Mucosa of descending colon (tissue), 3 donors: ENCODE measurements at places on chromosomes 4 and X. TPM values are rescaled to one million over a fixed set of nuclear protein-coding genes. Genes with fewer than 3 reads are reported as not detected.
A peak's percentile ranks its signal among the peaks of the same experiment; 100 is the strongest.

The LEF1 gene
- 2.5 TPM for total RNA-seq

DNA sequence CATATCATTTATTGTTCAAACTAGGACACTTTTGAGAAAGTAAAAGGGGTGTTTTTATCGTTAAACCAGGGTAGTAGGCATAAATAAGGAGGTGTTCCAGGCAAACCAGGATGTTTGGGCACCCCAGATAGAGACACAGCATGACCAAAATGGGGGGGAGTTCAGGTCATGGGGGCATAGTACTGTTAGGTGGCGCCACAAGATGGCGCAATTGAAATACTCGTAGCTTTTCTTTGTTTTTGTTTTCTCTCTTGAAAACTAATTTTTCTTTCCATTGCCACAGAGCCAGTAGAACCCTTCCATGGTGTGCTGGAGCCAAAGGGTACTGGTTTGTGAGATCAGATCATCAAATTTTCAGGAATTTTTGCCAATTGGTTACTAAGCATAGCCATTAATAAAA is 283.4 kb downstream of the BCOR start:
- peak; percentile 55 for DNase-seq

- no peak for DNase-seq
Observed at GRCh38 chrX:19791562-19791961, 95.8 kb downstream of the SH3KBP1 start.

DNA sequence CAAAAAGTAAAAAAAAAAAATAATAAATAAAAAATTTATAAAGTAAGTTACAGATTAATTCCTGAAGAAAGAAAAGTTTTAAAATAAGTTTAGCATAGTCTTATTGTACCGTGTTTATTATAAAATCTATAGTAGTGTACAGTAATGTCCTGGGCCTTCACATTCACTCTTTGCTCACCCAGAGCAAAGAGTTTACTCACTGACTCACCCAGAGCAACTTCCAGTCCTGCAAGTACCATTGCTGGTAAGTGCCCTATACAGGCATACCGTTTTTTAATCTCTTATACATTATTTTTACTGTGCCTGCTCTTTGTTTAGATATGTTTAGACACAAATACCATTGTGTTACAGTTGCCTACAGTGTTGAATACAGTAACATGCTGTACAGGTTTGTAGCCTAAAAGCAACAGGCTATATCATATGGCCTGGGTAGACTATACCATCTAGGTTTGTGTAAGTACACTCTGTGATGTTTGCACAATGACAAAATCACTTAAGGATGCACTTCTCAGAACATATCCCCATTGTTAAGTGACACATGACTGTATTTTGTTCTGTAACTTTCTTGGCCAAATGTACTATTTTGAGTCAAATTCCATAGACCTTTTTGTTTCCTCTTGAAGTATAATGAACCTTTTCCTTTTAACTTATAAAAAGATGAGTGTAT is 199.0 kb upstream of the NUDT6 start:
- DNase-seq, result no peak

GRCh38 chr4:38062088-38062775 is 102.0 kb downstream of the PTTG2 start:
- peak; percentile 94 for DNase-seq

GRCh38 chr4:123676890-123677229 is 280.3 kb downstream of the SPRY1 start:
- DNase-seq, result no peak

The PCSK1N gene
- total RNA-seq, result 19.7 TPM

- no peak for DNase-seq
Observed at GRCh38 chrX:106863697-106864096, 39.4 kb downstream of the RIPPLY1 start.

The UCP1 gene
- not detected for total RNA-seq

The GAGE12H gene
- total RNA-seq, result not detected

GRCh38 chr4:71187404-71188155 is 151.2 kb upstream of the SLC4A4 start:
- peak; percentile 63 for DNase-seq

GRCh38 chr4:82560853-82561785 is 669 bp downstream of the TMEM150C start:
- DNase-seq, result no peak

- no peak for DNase-seq
Observed at GRCh38 chrX:107721318-107721717, 54.3 kb downstream of the TSC22D3 start.

- DNase-seq, result no peak
Observed at GRCh38 chr4:569958-570667, 6.0 kb downstream of the TMEM271 start.

DNA sequence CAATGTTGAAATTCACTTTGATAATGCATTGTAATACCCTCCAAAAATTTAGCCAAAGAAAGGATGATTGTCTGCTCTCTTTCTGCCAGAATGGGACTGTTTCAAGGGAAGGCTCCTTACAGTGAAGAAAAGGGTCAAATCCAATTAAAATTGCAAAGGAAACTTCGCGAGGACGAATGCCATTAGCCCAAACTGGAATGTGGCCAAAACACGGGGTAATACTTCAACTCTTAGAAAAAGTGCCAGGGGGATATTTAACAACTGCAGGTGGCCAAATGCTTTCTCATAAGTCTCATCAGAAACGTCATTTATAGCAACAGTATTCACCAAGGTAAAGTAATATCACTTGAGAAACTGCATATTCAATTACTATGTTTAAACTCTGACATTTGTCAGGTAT is 29.0 kb downstream of the NKX3-2 start:
- no peak for DNase-seq

The HMX1 gene
- total RNA-seq, result 0.19 TPM

DNA sequence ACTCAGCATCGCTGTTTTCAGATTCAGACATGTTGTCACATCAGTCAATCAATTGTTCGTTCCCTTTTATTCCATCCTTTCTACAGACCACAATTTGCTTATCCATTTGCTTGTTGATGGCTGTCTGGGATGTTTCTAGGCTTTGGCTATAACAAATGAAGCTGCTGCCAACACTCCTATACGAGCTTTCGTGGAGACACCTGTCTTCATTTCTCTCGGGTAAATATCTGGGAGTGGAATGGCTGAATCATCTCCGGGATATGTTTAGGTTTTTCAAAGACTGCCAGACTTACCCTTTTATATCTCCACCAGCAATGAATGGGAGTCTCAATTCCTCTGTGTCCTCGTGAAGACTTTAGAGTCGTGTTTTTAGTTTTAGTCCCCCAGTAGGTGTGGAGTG is 118.9 kb downstream of the SORCS2 start:
- DNase-seq, result no peak

- no peak for DNase-seq
Observed at GRCh38 chr4:183506389-183506735, 1.5 kb downstream of the ING2 start.

DNA sequence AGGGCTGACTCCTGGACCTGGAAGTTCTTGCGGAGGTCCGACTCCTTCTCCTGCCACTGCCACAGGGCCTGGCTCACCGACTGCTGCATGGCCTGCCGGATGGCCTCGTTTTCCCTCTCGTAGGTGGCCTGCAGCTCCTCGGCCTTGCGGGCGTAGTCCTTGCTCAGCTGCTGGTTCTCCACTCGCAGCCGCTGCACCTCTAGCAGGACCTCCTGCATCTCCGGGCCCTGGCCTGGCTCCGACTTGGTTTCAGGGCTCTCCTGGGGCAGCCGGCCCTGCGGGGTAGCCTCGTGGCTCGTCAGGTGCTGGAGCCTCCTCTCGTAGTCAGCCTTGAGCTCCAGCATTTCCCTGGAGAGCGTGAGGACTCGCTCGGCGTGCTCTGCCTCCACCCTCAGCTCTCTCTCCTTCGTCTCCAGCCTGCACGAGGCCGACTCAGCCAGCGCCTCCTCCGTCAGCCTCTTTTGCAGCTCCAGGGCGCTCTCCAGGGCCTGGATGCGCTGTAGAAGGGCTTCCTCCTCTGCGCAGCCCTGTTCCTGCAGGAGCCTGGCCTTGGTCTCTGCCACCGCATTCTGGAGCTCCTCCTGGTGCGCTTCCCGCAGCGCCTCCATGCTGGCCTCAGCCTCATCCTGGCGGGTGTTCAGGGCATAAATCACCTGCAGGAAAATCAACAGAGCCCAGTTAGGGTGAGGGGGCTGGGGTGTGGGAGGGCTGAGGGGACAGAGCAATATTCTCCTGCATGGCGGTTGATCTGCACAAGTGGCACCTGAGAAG is 72.2 kb downstream of the FAM184B start:
- DNase-seq, result no peak

DNA sequence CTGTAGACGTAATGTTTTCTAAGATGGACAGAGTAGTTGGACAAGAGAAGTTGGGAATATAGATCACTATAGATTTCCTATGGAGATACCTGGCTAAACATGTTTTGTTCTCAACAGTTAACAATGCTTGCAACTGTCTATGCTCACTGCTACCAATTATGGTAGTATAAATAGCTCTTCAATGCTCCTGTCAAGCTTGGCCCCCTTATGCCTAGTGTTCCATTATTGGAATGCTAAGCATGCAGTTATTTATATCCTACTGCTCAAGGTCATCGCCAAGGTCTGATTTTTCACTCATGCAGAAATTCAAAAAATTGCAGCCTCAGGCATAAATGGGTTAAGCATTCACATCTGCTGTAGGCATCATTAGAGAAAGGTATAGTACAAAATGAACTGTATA is 519.0 kb downstream of the IL15 start:
- DNase-seq, result no peak

The AGA gene
- 13.7 TPM for total RNA-seq

DNA sequence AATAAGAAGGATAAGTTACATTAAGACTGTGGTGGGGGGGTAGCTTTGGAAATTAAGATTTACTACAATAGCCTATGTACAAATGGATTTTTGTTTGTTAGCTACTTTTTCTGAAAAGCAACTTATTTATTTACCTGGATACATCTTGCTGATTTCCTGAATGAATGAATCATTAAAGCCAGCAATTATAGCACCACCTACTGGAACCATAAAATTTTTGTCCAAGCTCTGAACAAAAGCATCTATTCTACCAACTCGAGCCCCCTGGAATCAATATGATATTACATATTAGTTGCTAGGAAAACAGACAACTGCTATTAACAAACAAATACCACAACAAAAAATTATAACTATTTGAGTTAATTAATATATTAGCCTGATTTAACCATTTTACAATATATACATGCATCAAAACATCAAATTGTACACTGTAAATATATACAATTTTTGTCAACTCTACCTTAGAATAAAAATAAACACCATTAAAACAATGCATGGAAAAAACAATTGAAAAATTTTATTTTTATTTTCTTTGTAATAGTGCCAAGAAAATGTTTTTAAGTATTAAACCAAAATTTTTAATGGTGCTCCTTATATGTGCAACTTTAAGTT is 15.3 kb downstream of the SEPSECS start:
- DNase-seq, result no peak

The CLNK gene
- not detected for total RNA-seq

GRCh38 chr4:77047037-77047436 is 28.8 kb downstream of the CCNI start:
- no peak for DNase-seq

GRCh38 chr4:58499182-58499581 is 1389.0 kb upstream of the IGFBP7 start:
- DNase-seq, result no peak

DNA sequence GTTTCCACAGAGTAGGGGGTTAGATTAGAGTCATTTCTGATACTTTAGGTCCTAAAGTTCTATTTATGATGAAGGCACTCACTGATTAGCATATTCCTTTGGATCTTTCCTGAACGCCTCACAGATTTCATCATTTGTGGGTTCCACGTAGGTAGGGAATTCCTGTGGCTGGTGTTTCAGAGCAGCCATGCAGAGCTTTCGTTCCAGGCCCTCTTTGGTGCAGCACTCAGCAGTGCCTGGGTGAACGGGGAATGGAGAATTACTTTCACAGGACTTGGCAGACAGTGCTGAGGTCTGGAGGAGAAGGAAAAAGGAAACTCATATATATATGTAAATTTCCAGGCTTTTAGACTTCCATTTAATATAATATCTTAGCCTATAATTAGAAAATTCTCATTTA is 18.5 kb downstream of the GC start:
- DNase-seq, result no peak

The NPY5R gene
- 1.2 TPM for total RNA-seq

DNA sequence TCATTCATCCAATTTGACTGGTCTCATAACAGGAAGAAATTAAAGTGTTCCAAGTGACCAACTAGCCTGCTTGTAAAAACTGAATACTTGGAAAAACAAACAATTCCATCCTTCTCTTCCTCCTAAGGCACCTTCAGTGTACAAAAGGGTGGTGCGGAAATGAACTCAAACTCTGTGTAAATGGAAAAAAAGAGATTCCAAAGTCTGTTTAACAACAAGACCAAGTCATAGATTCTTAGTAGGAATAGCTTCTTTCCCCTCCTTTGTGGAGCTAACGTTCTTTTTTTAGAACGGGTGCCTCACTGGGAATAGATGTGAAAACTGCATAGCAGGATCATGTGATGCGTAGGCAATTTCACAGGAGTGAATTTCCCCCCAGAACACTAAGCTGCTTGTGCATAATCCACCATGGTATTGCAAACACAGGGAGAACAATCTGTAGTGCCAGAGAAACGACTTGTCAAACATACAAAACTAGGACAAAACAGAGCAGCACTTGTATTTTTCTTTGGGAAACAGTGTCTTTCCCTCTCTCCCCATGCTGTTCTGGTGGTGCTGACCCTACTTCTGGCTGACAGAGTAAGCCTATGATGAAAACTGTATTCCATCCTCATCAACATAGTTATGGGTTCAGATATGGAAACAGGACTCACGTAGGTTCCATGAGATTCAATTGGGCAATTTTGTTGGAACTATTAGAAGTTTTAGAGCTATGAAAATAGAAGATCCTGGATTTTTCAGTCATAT is 13.2 kb upstream of the SOD3 start:
- DNase-seq, result no peak

The TMEM154 gene
- total RNA-seq, result 6.5 TPM

- DNase-seq, result no peak
Observed at GRCh38 chr4:136687118-136687517, 845.2 kb downstream of the PCDH18 start.

The CCDC110 gene
- 5.4 TPM for total RNA-seq
